Activated naive CD8-positive, alpha-beta T cell treated with anti-CD3 and anti-CD28 coated beads, Interleukin-2, amount 50 U/mL, for 16 hours (primary cell): ENCODE measurements at places on chromosomes 1 and 21.
A peak's percentile ranks its signal among the peaks of the same experiment; 100 is the strongest.

- no peak for DNase-seq
These were observed 51.8 kb downstream of the RGS2 start for GRCh38 chr1:192860478-192861185.

GRCh38 chr1:8241417-8242014, 76.4 kb upstream of the SLC45A1 start:
- DNase-seq, result no peak

GRCh38 chr1:63674865-63675419, 81.7 kb downstream of the PGM1 start:
- DNase-seq, result no peak

- DNase-seq, result no peak
These were observed 115.9 kb downstream of the HIVEP3 start for GRCh38 chr1:41802532-41803501.

- DNase-seq, result no peak
These were observed 1.8 kb downstream of the TXNIP start for GRCh38 chr1:145994391-145995120.

DNA sequence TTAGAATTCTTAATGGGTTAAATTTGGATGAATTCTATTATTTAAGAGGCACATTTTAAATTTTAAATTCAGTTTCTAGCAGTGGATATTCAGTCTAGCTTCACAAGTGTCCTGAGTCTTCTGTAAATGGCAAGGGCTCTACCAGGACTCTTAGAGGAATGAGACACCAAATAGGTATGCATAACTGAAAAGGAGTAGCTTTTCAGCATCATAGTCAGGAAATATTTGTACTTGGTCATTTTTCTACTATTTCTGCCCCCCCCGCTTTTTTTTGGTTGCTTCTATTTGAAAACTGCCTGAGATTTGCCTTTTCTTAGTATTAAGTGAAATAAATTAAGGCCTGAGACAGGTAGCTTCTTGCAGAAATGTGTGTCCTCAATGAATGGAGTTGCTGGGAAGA, 80.2 kb downstream of the MAST2 start:
- no peak for DNase-seq

DNA sequence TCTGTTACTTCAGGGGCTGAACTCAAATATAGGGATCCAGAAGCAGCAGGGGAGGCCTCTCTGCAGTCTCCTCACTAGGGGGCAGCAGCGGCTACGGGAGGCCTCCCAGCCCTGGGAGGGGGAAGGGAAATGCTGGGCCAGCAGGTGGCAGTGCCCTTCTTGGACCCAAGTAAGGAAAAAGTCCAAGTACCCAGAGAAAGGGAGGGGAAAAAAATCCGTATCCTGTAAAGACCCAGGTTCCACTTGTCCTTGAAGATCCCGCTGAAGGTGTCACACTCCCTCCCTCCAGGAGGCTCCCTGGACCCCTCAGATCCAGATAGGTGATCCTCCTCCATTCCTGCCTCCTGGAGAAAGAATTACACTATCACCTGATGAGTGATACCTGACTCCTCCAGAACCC, 14.1 kb upstream of the NUAK2 start:
- DNase-seq, result peak; percentile 35

- no peak for DNase-seq
These were observed 2.5 kb downstream of the ARHGEF19 start for GRCh38 chr1:16209847-16210407.

DNA sequence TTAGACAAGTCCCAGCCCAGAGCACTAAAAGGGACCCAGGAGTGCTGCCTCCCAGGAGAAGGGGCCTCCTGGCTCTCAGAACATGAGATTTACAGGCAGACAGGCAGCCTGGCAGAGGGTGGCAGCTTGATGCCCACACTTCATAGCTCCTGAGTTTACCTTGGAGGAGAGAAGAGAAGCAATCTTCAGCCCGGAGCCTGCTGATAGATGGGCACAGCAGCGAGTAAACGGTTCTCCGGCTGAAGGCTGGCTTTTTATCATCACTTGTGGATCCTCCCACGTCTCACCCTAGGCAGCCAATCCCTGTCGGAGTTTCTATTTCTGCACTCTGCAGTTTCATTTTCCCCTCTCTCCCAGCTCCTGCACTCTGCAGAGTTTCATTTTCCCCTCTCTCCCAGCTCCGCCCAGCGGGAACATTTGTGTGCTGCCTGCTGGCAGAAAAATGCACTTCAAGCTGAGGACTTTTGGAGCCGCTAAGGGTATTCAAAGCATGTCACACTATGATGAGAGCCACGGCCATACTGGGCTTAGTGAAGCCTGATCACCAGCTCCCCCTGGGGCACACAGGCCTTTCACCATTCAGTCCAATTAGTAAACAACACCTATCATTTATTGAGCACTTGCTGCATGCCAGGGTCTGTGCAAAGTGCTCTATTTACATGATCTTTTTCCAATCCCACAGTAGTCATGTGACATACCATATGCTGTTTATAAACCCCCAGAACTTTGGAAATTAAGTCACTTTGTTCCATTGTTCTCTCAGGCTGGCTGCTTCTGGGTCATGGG, at the start of gene IFI6:
IFI6 (minus strand) TSS at position 229 of the 786 bp plus-strand sequence. CDS start 2,878 bp downstream, outside the sequence.
- peak; percentile 55 for DNase-seq

DNA sequence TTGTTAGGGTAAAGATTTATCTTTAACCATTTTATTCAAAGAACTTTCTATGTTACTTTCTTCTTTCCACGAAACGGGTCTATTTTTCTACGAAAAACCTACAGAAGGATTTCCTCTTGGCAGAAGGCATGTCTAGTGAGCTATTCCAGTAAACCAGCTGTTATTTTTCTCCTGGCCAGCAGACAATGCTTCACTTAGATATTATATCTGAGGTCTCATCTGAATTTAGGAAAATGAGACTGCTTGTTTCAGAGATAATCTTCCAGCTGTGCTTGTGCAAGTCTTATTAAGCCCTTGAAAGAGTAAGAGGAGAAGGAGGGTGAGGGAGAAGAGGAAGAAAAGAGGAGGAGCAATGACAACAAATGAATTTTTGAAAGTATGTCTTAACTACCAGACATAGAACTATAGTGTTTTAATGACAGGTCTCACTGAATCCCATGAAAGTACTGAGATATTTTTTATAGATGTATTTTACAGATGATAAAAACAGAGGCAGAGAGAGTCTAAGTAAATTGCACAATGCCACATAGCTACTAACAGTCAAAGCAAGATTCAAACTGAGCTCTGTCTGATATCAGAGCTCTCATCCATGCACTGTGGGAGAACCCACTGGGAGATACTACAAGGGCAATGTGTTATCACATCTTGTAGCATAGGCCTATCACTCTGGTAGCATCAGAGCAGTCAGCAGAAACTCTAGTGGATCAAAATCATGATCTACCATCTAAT, 54.6 kb upstream of the SAMSN1 start:
- DNase-seq, result no peak

DNA sequence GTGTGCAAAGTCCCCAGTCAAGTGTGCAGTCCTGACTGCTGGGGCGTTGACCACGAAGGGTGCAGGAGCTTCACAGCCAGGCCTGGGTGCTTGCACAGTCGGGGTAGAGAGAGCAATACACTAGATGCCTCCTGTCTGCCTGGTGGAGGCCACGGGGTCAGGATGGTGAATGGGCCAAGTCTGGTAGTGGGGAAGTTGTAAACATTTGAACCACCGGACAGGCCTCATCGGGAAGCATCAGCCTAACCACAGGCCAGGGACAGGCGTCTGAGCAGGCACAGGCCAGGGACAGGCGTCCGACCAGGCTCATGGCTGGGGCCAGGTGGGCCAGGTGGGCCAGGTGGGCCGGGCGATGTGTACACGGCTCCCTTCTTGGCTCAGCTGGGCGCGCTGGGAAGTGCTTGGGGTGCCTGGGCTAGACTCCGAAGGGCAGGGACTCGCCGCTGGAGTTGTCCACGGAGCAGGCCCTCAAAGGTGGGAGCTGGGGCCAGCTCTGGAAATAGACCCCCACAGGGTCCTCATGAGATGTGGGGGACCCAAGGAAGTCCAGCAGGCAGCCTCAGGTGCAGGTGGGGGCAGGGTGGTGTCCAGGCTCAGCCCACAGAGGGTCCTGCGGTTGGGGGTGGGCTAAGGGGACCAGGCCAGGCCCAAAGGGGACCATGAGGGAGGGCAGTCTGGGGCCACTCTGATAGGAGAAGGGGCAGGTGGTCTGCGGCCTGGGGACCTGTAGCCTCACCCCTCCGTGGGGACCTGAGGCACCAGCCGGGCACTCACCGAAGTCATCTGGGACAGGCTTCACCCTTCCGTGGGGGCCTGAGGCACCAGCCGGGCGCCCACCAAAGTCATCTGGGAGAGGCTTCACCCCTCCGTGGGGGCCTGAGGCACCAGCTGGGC, 15.0 kb downstream of the COL6A1 start:
- no peak for DNase-seq

GRCh38 chr1:67188137-67188536, 21.9 kb downstream of the IL23R start:
- DNase-seq, result no peak

GRCh38 chr1:30151826-30152225, 571.6 kb downstream of the MATN1 start:
- no peak for DNase-seq

DNA sequence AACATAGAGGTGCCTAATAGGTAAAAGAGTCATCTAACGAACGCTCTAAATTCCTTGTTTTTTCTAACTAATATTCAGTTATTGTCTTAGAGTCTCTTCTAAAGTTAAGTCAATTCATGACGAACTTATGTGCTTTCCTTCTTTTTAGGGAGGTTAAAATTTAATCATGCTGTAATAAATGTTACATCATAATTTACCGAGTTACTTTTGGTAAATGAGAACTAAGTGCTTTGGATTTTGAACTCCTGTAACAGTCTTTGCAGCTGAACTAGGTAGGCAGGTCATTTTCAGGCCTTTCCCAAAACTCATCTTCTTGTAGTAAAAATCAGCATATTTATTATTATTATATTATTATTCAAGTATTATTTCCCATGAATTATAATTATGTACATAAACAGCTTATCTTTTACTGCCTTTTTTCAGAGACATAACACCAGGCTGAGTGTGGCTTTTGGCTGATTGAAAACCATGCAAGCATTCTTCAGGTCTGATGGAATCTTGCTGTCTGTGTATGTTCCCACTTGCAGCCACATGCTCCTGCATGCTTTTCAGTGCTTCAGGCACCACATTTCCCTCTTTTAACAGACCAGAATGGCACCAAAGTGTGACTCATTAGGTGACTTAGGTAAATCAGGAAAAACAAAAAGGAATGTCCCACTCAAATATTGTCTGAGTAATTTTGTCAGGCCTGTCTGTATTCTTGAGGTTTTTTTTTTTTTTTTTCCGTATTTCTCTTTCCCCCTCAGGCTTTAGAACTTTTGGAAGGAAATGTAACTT, 81.0 kb upstream of the CD55 start:
- DNase-seq, result no peak

GRCh38 chr1:54335755-54336108, 70.5 kb downstream of the SSBP3 start:
- no peak for DNase-seq

- DNase-seq, result no peak
These were observed 32.2 kb upstream of the MED18 start for GRCh38 chr1:28296401-28297261.

DNA sequence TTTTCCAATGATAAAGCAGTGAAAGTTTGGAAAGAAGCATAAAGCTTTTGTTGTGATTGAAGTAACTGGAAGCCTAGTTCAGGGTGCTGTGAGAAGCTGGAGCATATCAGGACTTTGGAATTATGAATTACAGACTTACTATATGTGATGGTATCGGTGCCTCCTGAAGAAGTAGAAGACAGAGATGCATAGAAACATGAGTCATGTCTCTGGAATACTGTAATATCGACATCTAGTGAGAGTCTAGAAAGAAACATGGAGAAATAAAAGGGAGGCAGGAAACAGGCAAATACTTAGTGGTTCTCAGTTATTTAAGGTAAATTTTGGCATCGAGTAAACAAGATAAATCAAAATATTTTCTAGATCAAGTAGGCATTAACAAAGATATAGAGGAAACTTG, 103.0 kb downstream of the CAMTA1 start:
- DNase-seq, result no peak

DNA sequence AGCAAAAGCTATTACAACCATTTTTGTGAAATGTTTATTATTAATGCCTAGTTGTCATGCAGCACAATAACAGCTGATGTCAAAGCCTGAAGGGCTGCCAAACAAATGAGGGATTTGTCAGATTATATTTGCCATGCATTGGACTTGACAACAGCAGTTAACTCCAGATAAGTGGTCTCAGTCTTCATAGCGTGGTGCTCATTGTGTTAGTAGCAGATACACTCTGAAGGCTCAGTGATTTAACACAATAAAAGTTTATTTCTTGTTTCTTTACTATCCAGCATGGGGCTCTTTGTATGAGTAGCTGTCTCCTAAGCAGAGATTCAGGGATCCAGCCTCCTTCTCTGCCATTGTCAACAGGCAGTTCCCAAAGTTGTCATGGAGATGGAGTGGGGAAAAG, 76.0 kb upstream of the PTGFRN start:
- no peak for DNase-seq

DNA sequence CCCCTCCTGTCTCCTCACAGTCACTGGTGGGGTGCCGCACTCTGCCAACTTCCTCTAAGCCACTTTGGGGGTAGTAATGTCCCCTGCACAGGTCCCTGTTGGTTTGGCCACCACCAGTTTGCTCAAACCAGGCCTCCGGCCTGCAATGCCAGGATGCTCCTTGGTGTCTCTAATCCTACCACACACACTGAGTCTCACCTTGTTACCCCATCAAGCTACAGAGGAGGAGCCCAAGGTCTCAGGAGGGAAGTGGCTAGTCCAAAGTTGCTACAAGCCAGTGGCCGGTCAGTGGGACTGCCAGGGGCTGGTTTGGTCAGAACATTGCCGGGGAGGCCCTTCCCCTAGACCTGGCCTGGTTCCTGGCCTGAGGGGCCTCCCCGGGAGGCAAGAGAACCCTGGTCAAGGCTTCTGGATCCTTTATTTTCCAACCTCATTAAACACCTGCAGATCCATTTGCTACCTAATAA, 21.5 kb upstream of the LRP8 start:
- no peak for DNase-seq

GRCh38 chr1:39655578-39656268, 16.2 kb downstream of the NT5C1A start:
- no peak for DNase-seq
